ENCODE measurements at places on chromosomes 4 and X.

DNA sequence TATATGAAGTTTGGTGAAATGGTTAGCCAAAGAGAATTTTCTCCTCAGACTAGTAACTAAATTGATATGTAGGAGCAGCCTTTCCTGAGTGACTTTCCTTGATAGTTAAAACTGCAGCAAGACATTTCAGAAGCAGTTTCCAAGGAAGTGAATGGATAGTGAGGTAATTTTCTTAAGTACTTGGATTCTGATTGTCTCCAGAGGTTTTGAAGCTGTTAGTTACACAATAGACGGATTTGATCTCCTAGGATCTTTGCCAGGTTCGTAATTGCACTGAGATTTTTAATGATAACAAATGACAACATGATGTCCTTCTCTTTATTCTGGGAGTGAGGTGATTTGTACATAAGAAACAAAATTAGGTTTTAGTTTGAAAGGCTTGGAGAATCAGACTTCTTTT lies 29.2 kb downstream of the PRRG1 start:
- DNase-seq: no peak

- no peak for DNase-seq
These were observed 317.5 kb downstream of the RAPGEF2 start for GRCh38 chr4:159420162-159421057.

GRCh38 chrX:130771230-130771629 lies 131.8 kb downstream of the ENOX2 start:
- no peak for DNase-seq

DNA sequence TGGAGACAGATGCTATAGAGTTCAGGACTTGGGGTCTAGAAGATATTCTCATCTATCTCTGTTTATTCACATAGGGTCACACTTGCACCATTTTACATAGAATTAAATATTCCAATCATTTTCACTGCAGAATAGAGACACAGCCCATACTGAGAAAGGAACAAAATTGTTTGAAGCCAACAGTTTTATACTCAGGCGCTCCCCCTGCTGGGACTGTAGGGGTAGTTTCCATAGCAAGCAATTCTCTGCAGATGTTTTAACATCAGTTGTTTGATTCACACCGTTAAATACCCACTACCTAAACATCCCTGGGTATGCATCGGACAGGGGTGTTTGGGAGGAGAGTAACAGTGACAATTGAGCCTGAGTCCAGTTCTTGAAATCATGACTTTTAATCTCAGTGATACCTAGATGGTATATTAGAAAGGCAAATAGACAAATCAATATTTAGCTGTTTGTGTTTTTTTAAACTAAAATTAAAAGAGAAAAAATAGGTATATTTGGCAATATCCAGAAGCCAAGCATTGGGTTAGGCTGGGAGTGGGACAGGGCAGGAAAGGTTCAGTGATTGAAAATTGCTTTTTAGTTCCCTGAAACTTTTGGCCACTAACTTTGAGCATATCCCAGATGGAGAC lies 33.8 kb downstream of the LONRF3 start:
- DNase-seq: peak; percentile 72

GRCh38 chrX:108732630-108733321 lies 3.6 kb downstream of the IRS4 start:
- DNase-seq: no peak

GRCh38 chr4:183180096-183180495 lies 81.0 kb downstream of the WWC2 start:
- DNase-seq: peak; percentile 9

DNA sequence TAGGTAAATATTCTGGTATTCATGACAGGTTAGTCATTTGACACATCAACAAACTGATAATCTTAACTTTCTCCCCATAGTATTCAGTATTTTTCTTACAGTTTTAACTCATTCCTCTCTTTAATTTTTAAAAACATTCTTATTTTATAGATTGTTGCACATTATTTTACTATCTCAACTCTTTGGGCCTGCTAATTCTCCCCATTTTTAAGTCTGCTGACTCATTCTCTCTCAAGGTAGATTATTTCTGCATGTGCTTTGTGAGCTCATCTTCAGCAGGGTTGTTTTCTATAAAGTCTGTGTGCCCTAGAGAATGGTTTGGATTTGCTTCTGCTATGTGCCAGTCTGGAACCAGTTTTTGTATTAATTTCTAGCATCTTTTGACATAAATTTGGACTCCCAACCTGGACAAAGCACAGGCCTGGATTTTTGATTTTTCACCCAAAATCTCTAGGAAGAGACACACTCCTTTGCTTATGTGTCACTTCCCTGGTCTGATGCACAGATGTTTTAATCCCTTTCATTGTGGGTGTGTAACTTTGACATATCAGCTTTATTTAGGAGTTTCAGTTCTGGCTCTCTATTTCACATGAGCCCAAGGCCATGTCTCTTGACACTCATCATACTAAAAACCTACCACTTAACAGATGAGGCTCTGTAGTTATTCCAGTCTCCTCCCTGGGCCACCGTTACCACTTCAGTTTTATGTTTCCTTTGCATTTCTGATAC lies 194.3 kb upstream of the PGRMC2 start:
- no peak for DNase-seq

DNA sequence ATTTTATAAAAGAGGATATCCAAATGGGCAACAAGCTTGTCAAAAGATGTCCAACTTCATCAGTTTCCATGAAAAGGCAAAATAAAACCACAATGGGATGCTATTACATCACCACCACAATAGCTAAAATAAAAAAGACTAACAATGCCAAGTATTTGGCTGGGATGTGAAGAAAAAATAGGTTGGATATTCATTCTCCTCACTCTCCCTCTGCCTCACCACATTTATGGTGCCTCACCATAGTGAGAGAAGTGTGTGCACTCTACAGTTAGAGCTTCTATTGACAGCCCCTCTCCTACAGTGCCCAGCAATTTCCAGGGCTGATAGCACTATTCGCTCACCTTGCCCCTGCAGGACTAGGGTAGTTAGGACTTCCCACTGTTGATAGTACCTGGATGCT lies 25.5 kb downstream of the VEGFC start:
- peak; percentile 31 for DNase-seq

DNA sequence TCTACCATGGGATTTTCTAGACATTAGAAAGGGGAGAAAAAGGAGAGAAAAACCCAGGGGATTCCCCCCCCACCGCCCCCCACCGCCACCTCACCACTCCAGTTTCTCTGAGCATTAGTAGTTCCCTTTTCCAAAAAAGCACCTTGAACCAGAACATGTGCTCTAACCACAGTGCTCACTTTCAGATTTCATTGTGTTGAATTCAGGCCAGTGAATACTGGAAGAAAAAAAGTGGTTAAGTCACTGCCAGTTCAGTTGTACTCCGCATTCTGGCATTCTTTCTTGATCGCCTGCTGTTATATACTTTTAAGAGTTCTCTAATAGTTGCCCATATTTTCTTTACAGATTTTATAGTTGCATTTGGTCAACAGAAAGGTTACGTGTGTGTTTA lies 40.9 kb downstream of the JADE3 start:
- no peak for DNase-seq

DNA sequence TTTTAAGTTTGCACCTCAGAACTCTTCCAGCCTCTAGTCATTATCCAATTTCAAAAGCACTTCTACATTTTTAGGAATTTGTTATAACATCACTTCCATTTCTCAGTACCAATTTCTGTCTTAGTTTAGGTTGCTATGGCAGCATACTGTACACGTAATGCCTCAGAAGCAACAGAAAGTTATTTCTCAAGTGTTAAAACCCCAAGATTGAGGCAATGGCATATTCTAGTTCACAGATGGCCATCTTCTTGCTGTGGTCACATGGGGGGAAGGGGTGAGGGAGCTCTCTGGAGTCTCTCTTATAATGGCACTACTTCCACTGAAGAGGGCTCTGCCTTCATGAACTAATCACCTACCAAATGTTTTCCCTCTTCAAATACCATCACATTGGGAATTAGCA lies 220.3 kb upstream of the CTSO start:
- no peak for DNase-seq

- DNase-seq: no peak
These were observed 82.4 kb upstream of the PACRGL start for GRCh38 chr4:20617678-20618396.

DNA sequence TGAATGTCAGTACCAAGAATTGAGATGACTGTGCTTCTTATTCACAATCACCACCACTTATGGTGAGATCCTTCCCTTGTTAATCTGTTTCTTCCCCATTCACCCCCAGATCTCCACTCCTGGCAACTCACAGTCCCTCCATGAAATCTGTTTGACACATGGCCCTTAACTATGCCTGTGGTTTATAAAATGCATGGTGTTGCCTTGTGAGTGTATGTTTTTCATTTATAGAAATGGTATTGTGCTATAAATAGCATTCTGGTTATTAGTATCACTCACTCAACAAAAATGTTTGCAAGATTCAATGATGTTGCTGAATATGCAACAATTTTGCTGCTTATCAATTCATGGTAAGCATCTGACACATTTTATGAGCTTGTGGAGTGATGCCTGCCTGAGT lies 131.0 kb downstream of the PRKX start:
- DNase-seq: no peak

GRCh38 chrX:7330971-7331746 lies 183.2 kb upstream of the PUDP start:
- peak; percentile 74 for DNase-seq

DNA sequence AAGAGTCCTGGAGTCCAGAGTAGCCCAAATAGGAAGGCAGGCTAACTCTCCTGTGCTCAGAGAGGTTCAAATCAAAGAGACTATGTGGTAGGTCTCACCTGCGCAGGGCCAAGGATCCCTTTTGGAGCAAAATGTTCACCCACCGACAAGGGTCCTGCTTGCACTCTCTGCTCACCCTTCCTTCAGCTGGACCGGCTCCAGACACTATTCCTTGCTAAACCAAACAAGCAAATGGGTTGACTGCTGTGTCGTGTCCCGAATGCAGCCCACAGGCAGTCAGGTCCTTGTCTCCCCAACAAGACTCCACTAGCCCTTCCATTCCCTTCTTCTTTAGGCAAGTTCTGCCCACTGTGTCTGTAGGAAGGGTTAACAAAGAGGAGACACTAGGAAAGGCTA lies 760 bp downstream of the TRMT2B start:
- no peak for DNase-seq

- DNase-seq: no peak
These were observed 52.5 kb downstream of the MAGEB10 start for GRCh38 chrX:27860337-27860736.

DNA sequence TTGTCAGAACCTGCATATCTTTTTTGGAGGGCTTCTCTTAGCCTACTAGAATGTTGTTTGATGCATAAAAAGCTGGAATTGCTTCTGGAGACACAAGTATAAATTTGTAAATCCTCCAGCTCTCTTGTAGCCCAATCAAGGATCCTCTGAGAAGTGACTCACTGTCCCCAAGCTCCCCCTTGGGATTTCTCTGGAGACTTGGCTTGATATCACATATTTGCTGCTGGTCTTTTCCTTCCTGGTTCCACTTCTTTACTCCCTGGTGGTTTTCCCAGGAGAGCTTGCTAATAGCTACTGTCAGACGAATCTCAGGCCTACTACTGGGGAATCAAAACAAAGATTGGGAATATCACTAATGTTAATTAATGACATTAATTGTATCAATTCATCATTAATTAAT lies 173.1 kb downstream of the STK32B start:
- DNase-seq: peak; percentile 36

DNA sequence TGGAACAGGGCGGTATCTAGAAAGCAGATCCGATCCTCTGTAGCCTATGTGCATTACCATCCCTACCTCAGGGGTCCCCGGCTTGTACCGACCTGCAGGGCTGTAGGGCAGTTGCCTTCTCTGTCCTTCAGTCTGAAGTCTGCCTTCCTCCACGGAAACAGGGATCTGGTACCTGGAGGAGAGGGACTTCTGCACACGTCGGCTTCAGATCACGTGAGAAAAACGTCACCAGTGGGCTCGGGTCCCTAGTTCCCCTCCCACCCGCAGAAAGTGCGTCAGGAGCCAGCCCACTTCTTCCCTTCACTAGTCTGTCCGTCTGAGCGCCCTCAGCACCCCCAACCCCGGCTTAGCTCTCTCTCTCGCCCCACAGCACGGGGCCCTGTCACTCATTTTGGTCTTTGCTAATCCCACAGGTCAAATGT lies at the start of gene TCEAL5:
Gene TCEAL5, minus strand, starts transcription at position 170 of the 422 bp plus-strand sequence. CDS start 2,187 bp downstream, outside the sequence.
- no peak for DNase-seq

- no peak for DNase-seq
These were observed 23.6 kb upstream of the SMPX start for GRCh38 chrX:21781525-21781924.

DNA sequence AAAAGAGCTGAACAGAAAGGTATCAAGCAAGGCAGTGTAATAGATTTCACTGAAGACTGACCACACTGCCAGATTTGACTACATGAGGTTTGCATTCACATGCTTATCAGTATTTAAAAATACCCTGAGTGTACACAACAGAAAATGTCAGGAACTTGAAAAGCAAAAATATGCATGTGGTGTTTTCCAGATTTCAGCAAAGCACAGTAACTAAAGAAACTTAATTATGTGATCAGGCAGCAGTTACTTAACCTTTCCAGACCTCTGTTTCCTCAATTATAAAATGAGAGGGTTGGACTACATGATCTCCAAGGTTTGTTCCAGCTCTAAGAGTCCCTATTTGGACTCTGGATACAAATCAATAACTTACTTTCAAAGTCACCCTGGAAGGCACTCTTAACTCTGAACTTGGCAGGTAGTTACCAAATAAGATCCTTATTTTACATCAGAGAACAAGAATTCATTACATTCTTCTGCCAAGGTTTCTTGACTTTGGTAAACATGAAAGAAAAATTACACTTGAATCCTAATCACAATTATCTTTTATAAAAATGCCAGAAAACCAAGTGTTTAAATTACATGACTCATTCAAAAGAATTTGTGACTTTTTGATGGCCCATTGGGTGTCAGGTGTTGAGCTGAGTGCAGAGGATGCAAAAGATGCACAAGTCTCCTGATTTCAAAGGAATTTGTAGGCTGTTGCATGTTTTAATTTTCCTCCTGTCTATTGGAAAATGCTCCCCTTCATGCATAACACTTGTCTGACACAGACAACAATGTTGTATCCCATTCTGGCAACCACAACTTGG lies 241.6 kb downstream of the MGST2 start:
- no peak for DNase-seq

DNA sequence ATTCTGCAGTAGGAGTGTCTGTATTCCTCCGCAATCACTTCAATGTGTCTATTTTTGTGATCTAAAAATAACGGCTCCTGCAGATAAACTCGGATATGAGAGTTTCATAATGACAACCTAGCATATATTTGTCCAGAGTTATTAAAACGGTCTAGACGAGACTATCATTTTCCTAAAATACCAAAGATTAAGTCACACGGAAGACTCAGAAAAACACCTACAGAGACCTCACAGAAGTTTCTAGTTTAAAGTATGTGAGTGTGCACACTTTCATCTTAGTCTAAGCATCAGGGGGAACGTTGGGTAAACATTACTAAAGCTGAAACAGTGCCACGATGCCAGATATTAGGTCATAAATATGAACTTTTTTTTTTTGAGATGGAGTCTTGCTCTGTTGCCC lies 156.9 kb downstream of the AFAP1 start:
- DNase-seq: no peak
